ENCODE measurements at places on chromosomes 2 and 18.

DNA sequence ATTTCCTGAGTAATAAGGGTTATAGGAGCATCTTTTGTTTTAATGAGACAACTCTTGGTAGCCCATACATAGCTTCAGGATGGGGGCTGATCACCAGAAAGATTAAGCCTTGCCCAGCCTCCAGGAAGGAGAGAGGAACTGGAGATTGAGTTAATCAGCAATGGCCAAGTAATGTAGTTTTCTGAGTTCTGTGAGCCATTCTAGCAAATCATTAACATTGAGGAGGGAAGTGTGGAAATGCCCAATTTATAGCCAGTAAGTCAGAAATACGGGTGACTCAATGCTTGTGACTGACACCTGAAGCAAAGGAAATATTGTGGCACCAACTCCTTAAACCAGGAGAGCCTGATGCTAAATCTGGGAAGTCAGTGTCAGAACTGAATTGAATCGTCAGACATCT lies 205.1 kb upstream of the SRD5A2 start:
- DNase-seq, result no peak

DNA sequence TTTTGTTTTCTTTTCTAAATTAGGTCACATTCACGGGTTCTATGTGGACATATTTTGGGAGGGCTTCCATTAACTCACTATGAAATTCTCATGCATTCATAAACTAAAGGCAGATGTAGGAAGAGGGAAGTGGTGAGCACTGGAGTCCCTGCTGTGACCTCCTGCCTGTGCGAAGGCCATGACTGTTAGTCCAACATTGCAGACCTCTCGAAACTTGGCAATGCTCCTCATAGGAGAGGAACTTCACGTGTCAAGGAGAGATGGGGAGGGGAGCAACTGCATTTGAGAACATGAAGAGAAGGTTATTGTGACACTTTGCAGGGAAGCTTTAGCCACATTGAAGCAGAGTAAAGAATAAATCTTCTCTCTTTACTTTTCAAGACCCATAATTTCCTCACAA lies 126.4 kb upstream of the HNMT start:
- no peak for DNase-seq

DNA sequence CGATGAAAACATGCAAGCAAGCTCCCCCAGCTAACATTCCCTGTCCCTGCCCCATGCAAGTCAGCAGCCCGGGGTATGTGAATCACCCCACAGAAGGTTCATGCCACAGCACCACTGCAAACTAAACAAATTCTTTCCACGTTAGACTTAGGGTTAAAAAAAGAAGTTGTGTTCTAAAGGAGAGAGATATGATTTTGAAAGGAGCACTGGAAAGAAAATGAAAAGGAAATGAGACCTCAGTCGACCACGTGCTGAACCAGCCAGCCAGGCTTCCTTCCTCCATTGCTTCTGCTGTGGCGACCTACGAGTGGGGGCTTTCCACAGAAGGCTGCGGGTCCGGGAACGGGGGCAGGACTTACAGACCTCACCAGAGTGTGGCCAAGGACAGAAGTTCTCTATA lies 52.0 kb downstream of the ARL4C start:
- no peak for DNase-seq

GRCh38 chr2:227500301-227500630 lies 28.3 kb downstream of the AGFG1 start:
- no peak for DNase-seq

GRCh38 chr2:172908275-172908674 lies 167.4 kb upstream of the MAP3K20 start:
- no peak for DNase-seq

- DNase-seq, result no peak
Measured at GRCh38 chr18:49755489-49755888, 57.8 kb downstream of the ACAA2 start.

DNA sequence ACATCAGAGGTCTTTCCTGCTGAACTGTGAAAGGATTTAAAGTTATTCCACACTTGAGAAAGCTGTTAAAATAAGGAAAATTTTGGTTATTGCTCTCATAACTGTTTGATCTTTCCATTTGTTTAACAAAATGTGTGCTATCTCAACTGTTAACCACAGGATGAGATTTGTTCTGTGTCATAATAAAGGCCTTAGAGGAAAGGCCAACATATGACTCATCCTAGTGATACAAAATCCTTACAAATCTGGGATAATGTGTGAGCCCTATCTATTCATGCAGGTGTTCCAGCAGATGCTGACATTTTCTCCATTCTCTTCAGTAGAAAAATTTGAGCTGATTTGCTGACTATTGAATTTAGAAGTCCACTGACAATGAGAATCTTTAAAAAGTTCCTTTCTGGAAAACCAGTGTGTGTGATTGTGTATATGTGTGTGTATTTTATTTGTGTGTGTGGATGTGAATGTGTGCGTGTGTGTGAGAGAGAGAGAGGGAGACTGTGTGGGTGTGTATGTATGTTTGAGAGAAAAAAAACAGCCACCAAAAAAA lies 1111.9 kb upstream of the GYPC start:
- no peak for DNase-seq

DNA sequence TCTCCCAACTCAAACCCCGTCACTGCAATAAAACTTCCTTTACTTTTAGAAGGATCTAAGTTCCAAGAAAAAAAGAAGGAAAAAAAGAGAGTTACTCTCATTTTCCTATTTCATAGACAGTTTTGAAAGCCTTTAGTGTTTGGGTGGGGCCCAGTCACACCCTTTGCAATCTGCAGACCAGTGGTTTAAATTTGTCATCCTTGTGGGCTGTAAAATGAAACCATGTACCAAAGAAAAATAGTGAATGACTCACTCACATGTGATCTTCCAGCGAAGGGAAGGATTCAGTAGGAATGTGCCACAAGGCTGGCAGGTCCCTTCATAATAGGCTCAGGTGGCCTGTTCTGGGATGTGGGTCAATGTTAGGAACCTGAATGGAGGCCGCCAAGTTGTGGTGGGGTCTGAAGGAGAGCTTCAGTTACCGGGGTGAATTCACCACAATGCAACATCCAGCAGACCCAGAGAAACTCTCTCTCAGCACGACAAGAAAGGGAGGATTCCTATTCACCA lies 28.3 kb downstream of the ANXA4 start:
- DNase-seq, result no peak

DNA sequence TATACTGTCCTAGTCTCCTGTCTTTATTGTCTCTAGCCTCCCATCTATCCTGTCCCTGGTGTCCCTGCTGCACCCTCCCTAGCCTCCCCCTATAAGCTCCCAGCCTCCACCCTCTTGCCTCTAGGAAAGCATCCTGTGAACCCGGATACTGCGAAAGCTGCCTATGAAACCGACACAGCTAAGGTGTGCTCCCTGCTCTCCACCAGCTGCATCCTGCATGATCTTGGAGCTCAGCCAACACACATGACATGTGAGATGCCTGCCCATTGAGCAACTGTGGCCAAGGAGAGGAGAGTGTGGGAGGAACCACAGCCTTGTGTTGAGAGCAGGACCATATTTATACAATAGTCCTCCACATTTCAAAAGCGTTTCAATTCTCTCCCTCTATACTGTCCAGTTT lies 187.1 kb downstream of the ZBTB7C start:
- peak; percentile 31 for DNase-seq

DNA sequence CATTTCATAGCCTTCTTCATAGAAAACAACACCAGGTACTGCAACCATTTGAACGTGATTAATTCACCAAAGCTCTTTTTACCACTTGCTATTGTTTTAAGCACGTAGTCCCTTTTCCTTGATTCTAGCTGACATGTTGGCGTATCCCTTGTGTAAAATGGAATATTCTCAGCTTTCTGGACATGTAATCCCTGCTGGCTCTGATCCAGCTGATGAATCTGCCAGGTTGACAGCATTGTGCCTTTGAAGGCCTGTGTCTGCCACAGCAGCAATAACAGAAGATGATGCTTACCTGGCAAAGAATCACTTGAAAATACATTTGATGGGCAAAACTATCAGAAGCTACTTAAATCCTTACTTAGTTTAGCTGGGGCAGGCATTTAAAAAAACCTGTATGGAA lies 81.0 kb upstream of the CCDC150 start:
- DNase-seq, result no peak

- DNase-seq, result no peak
Measured at GRCh38 chr2:16071039-16071864, 130.9 kb downstream of the MYCN start.

GRCh38 chr2:122451040-122451439 lies 695.6 kb downstream of the TSN start:
- no peak for DNase-seq
